IPS-NIHi11 (cell line): ENCODE measurements at places on chromosomes 6 and 20.
A peak's percentile ranks its signal among the peaks of the same experiment; 100 is the strongest.

GRCh38 chr20:56439771-56440291 lies 27.8 kb downstream of the CASS4 start:
- DNase-seq, result no peak

DNA sequence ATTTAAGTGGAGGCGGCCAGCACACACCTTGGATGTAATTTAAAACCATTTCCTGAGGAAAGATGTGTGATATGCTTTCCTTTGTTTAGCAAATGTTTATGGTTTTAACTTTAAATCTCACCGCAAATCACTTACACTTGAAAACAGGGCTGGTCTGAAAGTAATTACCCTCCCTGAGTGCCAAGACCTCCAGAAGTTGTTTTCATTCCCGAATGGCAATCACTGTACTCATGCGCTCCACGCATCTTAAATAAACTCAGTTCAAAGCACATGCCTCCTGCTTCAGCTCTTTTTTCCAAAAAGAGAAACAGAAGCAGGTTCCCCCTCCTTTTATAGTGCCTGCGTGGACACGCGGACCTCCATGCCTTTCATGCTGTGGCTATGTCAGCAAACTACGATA lies 224.0 kb downstream of the SMOC2 start:
- no peak for DNase-seq

GRCh38 chr6:83911278-83911677 lies 51.8 kb downstream of the CYB5R4 start:
- no peak for DNase-seq

DNA sequence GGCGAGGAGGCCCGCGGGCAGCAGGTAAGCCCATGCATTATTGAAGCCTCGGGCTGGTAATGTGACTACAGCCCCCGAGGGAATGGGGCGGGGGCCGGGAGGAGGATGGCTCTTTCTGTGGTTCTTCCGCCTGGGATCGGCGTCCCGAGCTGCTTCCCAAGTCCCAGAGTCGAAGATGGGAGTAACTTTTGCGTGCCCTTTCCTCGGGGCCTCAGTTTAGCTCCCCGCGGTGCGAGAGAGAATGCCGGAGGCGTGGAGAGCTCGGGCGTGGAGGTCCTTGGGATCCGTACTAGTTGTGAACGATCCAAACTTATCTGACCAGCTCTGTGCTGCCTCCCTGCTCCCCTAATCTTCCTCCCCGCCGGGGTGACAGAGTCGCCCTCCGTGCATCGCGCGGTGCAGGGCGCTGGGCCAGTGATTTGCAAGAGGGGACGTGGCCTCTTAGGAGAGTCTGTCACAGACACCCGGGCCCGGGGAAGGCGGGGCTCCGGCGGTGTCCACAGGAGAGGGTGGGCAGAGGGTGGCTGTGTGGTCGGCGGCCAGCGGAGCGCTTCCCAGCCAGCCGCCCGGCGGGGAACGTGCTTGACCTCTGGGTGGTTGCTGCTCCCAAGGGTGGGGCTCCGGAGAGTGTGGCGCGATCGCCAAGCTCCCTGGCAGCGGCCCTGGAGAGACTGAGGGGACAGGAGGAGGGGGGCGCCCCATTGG lies 815 bp downstream of the UTRN start:
- peak; percentile 52 for DNase-seq

DNA sequence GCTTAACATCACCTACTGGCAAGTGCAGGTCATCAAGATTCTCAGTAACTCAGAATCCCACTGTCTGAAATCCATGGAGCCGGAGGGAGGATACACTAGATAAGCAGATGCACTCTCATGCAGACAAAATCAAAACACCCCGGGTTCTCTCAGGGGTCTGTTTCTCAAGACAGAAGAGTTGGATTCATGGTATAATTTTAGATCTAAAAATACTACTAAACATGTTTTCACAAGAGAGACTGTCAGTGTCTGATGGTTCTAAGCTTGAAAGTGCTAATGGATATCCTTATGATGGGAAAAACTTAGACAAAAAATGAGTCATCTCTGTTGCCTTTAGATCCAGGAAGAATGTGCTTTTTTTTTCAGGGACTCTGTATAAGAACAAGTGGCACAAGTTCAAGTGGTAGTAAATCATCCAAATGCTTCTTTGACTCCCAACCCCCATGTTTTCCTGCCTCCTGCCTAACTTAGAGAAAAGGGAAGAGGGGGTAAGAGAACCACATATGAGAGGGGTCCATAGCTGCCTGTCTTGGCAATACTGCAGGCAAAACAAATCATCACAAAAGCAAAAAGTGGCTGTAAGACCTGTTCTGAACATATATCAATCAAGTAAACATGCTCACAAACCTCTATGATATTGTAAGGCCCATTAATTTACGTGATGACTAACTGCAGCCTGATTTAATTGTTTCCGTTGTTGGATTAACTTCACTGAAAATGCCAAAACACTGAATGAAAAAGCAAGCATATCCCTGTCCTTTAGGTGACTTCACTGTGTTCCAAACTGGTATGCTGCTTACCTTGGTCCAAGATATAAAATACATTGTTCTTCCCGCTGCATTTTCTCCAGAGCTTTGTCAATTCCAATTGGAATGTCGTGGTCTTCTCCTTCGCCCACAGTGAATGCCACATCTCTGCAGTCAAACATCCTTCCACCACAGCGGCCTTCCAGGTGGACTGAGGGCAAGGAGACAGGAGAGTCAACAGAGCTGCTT lies 84.0 kb upstream of the TULP1 start:
- DNase-seq, result no peak

DNA sequence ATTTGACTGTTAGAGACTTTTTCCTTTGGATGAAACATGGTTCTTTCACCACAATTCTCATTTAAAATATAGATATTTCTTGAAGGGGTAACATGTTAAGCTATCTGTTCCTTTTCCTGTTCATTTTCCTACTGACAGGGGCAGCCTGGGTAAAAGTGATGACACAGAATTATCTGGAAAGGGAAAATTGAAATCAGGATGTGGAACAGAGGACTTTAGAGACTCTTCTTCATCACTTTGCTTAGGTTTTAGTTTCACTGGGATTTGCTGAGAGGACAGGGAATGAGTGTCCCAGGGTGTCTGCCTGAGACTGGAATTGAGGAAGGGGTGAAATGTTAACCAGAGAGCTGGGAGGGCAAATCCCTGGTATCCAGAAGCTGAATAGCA lies 116.0 kb downstream of the RNF144B start:
- DNase-seq, result no peak

GRCh38 chr6:69026243-69026642 lies 391.2 kb downstream of the ADGRB3 start:
- no peak for DNase-seq

- DNase-seq, result no peak
Observed at GRCh38 chr20:38092915-38093314, 59.4 kb downstream of the RPRD1B start.

- no peak for DNase-seq
Observed at GRCh38 chr20:50819349-50819748, 24.5 kb downstream of the BCAS4 start.

GRCh38 chr6:166194914-166195859 lies 27.5 kb upstream of the TBXT start:
- no peak for DNase-seq

GRCh38 chr6:123263981-123264380 lies 267.9 kb downstream of the CLVS2 start:
- no peak for DNase-seq

- peak; percentile 82 for DNase-seq
Observed at GRCh38 chr20:60262967-60263603, 304.9 kb downstream of the CDH26 start.

DNA sequence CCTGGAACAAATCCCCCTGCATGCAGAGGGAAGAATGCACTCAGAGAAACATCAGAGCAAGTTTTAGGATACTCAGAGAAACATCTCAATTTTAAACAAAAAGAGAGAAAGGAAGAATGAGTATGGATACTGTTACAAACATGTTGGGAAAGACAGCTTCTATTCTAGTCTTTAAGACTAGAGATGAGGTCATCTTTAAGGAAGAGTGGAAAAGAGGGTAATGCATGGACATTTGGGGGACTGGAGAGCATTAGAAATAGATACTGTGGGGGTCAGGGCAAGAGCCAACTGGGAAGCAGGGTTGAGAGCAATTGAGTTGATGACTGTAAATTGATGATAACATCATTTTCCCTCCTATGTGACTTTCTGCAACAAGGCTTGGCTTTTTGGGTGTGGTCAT lies 431.2 kb downstream of the CDH26 start:
- DNase-seq, result no peak

GRCh38 chr6:156791320-156791850 lies 14.2 kb downstream of the ARID1B start:
- peak; percentile 30 for DNase-seq

GRCh38 chr6:143232849-143233248 lies 172.2 kb downstream of the AIG1 start:
- DNase-seq, result peak; percentile 50

GRCh38 chr6:32659856-32660595 lies 6.4 kb downstream of the HLA-DQB1 start:
- no peak for DNase-seq

DNA sequence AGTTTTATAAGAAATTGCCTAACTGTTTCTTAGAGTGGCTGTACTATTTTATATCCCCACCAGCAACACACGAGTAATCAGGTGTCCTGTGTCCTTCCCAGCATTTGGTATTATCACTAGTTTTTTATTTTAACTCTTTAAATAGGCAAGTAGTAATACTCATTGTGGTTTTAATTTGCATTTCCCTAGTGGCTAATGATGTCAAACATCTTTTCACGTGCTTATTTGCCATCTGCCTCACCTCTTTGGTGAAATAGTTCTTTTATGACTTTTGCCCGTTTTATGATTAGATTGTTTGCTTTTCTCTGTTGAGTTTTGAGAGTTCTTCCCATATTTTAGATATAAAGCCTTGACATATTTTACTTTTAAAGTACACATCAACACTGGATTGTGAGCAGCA lies 57.8 kb downstream of the GCLC start:
- DNase-seq, result no peak

GRCh38 chr20:23361119-23361475 lies 885 bp upstream of the GZF1 start:
- DNase-seq, result no peak

DNA sequence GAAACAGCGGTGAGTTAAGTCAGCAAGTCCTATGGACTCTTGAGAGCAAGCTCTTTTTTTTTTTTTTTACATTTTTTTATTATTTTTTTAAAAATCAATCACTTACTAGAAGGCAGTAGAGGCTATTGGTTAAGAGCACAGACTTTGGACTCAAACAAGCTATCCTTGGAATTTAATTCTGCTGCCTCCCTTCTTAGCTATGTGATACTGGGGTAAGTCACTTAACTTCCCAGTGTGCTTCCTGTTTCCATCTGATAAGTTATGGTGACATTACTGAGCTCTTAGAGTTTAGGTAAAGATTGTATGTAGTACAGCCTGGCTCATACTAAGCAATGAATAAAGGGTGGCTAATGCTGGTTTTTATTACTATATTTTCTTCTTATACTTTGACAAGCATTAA lies 770.5 kb upstream of the FLRT3 start:
- no peak for DNase-seq

GRCh38 chr20:37901654-37902503 lies 1.0 kb upstream of the VSTM2L start:
- peak; percentile 85 for DNase-seq

DNA sequence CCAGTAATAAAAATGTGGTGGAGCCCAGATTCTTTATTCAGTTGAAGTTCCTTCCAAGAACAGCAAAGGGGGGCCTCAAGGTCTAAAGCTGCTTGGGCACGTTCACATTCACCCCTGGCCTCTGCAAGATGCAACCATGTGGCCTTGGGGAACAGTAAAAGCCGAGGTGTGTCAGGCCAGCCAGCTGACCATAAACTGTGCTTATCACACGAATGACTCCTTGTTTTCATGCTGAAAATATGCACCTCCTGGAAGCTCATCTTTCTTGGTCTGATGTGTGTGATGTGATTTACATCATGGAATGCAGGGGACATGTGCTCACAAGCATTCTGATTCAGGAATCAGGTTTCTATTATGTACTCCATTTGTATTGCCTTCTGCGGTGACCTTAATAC lies 211.6 kb upstream of the MARCKS start:
- DNase-seq, result no peak

- no peak for DNase-seq
Observed at GRCh38 chr6:16731478-16732051, 29.7 kb downstream of the ATXN1 start.

- no peak for DNase-seq
Observed at GRCh38 chr6:15661853-15662325, 939 bp downstream of the DTNBP1 start.

DNA sequence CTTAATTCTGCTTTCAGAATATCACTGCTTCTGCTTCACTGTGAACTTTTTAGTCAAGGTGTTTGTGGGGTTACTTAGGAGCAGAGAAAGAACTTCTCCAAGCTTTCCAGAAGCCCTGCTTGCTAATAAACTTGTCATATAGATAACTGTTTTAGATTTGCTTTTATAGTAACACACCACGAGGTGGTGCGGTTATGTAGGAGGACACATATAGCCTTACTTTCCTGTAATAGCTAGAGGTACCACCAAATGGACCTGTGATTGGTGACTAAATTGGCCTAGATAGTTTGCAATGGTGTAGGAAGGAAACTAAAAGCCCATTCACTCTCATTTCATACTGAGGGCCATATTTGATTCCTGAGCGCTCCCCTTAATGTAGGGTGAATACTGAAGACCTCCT lies 52.3 kb upstream of the BCLAF1 start:
- DNase-seq, result no peak

- peak; percentile 42 for DNase-seq
Observed at GRCh38 chr6:168209420-168209819, 110.2 kb downstream of the DACT2 start.

DNA sequence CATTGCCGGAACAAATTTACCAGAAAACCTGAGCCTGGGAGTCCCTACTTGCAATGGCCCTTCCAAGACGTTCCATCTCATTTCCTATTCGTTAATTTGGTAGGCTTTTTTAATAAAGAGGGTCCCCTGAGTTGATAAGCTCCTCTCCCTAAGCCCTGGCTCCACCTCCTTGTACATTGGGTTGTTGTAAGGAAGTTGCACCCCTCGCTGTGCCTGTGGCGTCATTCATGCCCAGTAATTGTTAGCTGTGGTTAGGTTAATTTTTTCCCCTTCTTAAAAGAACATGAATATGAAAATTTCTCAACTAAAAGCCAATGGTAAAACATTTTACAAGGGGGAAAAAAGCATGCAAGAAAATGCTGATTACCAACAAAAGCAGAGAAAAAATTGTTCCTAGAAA lies 91.9 kb downstream of the SLC24A3 start:
- no peak for DNase-seq

DNA sequence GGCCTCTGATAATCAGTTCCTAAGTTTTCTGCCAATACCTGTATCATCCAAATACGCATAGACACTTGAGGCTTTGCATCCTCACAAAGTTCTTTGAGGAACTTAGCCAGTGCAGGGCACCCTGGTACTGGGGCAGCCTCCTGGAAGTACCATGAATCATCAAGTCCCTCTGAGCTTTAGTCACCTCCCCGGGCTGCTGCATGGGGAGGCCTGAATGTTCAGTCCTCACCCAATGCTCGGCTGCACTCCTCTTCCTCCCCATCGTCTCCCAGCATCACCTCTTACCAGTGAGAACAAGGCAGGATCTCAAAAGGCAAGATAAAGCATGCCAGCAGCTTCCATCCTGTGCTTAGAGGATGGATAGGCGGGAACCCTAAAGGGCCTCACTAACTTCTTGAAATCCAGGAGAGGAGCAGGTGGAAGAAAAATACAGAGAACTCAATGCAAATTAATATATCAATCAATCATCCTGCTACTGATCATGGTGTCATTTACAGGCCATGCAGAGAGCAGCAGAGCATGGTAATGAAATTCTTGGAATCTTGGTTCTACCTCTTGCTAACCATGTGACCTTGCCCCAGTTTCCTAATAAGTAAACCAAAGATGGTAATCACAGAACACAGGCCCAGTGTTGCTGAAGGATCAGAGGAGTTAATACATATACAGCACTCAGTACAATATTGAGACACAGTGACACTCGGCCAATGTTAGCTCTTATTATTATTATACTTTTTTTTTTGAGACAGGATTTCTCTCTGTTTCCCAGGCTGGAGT lies 4.7 kb upstream of the CCN6 start:
- no peak for DNase-seq
